NK-92 treated with Interleukin-12 subunit alpha and Interleukin-12 subunit beta, amount 100 ng/mL, for 24 hours (cell line): ENCODE measurements at places on chromosomes 6 and 20.

DNA sequence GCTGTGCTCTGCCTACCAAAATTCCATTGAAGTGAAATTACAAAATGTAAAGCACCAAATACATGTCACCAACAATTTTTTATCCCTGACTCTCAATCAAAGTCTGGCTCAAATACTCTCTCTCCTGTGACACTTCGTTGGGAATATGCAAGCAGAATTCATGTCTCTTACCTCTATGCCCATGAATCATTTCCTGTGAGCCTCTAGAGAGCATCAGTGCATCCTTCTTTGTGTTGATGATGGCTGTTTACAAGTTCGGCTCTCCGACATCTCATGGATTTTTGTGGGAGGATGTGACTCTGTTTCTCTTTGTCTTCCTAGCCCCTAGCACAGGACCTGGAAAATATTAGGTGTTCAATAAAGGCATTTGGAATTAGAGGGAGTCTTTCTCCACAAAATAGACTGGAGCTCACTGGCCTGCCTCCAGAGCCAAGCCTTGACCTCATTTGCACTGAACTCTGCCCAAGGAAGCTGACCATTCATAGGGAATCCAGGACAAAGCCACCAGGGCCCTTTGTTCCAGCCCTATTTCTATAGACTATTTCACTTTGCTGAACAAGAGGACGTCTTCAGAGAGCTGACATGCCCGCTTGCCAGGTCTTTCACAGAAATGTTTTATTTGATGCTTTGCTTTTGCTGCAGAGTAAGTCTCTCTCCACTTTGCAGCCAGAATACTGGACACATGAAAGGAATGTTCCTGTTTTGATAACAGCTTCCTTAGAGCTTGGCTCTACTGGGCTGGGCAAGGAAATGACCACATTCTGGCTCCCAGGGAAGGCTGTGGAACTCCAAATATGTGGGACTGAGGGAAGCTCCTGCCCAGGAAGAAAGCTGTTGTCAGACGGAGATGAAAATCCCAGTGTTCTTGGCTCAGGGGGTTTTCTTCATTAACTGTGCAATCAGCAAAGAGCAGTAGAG, 194.5 kb upstream of the CDYL start:
- no peak for DNase-seq

- DNase-seq, result no peak
These were observed 489.5 kb downstream of the KIF16B start for GRCh38 chr20:16083639-16084280.

GRCh38 chr6:99016355-99016754, 68.6 kb upstream of the FBXL4 start:
- no peak for DNase-seq

GRCh38 chr20:4720041-4720976, 1.4 kb upstream of the PRND start:
- DNase-seq, result peak; percentile 35

DNA sequence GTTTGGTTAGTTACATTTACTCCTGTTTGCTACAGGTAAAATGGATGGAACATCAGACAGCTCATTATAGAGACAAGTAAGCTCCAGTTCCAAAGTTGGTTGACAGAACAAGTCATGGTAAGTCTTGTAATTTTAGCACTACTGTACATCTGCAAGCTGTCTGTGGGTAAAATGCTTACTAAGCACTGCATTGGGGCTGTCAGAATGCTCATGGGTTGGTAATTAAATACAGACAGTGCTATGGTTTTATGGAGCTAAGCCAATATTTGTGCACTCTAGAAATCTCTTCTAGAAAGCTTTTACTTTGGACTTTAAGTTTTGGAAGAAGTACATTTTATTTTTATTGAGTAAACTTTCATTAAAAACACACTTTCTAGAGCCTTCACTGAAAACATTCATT, 419.2 kb upstream of the MMS22L start:
- DNase-seq, result no peak

GRCh38 chr6:81366972-81367371, 385.5 kb downstream of the TENT5A start:
- no peak for DNase-seq

- DNase-seq, result no peak
These were observed 30.1 kb upstream of the CSNK2A1 start for GRCh38 chr20:573414-574296.

DNA sequence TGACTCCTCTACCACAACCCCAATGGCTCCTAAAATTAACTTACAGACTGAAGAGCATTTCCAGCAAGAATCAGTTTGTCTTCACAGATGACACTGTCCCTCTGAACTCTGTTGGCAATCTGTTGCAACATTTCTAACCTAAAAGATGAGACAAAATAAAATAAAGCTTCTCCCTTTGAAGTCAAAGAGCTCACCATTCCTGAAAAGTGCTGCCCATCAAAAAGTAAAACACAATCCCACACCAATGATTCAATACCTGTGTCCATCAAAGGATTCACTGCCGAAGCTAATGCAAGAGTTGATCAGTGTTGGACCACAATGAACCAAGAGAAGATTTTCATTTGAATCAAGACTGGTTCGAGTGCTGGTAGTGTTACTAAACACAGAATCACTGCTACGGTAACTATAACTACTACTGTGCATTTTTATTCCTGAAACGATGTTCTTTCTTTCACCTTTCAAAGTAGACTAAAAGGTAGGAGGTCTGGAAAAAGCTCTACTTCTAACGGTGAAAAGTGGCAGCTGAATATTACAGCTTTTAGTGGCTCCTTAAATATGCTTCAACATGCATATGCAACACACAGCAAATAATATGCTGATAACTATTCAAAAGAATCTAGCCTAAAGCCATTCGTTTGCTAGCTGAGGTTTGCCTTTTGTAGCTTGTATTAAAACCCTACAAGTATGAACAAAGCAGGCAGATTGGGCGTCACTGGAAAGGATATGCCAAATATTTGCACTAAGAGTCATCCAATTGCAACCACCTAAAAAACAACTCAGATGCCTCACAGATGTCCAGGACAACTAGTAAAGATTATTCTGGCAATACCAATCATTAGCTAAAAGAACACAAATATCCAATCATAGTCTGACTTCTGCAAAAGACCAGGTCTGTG, at the start of gene DST:
TSS of gene DST (minus strand) at position 524 of the 896 bp plus-strand sequence.
- DNase-seq, result no peak
